COR-L47 (cell line): ENCODE measurements at places on chromosomes 1 and 21.

DNA sequence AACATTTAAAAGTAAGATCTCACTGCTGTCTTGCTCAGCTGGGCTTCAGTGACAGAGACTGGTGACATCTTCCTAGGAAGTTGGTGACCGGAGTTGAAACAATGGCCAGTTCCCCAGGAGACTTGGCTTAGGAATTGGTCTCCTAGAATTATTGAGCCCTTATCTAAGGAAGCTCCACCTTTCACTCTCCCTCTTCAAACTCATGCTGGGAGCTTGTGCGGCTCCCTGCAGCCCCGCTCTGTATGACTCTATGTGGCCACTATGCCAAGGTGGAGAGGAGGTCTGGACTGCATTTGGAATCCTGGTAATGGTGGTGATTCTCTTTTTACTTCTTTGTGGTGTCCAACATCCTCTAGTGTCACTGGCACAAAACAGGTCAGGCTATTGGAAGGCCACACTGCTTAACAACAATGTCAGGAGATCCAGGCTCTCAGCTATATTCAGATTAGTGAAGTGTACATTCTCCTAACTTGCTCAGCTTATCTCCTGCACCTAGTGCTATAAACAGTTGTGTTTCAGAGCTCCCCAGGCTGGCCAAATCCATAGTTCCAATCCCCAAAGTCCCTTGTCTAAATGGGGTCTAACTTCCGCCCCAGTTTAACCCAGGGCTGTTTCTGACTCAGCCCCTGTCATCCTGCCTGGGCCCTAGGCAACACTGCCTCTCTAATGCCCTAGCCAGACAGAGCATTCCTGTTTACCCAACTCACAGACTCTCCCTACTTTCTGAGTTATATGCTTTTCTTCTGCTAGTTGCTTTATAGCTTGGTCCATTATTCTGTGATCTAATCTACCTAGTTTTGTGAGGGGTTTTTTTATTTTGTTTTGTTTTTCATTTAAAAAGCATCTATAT, 18.3 kb downstream of the ATP2B4 start:
- no peak for DNase-seq

- DNase-seq, result no peak
Observed at GRCh38 chr1:44044071-44044801, 13.0 kb upstream of the SLC6A9 start.

DNA sequence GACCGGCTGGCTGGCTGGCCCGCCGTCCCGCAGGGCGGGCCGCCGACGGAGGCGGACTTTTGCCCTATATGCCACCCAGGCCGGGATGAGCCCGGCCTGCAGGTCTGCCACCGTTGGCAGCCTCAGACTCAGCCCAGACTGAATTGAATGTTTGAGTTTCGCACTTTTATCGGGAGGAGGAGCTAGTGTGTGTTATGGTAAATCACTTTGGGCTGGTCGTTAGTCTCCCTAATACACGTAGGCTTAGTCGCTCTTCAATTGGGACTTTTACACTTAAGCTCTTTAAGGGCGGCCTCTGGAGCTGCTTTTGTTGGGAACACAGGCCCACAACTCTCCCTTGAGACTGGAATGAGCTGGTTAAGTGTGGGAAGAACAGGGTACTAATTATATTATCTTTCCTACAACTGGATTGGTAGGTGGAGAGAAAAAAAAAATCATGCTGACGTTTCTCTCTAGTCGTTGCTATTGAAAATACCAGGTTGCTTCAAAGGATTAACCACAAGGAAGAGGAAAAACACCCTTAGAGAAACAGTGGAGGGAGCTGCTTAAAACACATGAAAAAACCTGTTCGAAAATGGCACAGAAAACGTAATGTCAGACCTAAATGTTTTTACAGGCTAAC, 1.4 kb upstream of the IRF2BP2 start:
- peak; percentile 84 for DNase-seq

DNA sequence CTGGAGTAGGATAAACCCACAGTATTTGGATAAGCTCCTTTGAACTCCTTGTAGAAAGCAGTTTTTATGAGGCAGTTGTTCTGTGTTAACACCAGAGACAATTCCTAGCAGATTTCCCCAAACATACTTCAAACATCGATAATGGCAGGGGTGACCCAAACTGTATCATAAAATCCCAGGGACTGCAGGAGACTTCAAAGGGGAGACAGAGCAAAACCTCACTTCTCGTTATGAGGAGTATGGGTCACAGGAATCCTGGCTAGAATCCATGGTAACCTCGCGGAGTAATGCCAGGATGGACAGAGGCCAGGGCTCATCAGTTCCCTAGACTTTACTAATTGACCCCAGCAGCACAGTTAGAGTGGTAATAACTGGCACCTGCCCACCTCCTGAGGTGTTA, 148.0 kb downstream of the DHRS3 start:
- DNase-seq, result no peak

DNA sequence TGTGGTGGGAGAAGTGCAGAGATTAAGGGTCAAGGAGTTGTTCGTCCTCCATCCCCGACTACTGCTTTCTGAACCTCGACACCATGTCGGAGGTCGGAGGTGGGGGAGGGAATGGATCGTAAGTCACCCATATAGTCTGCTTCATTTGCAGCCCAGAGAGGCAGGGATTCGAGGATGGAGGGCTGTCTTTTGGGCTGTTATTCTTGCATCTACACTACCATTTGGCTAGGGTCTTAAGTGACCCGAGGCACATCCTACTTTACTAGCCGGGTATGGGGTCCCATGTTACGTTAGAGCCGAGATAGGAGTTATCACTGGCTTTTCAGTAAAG, 578 bp downstream of the USP21 start:
- no peak for DNase-seq

- no peak for DNase-seq
Observed at GRCh38 chr1:175287377-175287776, 94.8 kb upstream of the KIAA0040 start.

GRCh38 chr1:209544098-209544497, 39.4 kb upstream of the CAMK1G start:
- DNase-seq, result no peak

GRCh38 chr1:33183306-33183705, 1.5 kb upstream of the TRIM62 start:
- DNase-seq, result no peak

GRCh38 chr1:162168261-162168660, 98.8 kb downstream of the NOS1AP start:
- DNase-seq, result no peak

GRCh38 chr1:109083501-109083900, 7.1 kb upstream of the TMEM167B start:
- no peak for DNase-seq

GRCh38 chr1:34631126-34631525, 123.7 kb upstream of the GJB5 start:
- DNase-seq, result no peak

GRCh38 chr1:56200442-56200841, 378.9 kb downstream of the PLPP3 start:
- DNase-seq, result no peak

DNA sequence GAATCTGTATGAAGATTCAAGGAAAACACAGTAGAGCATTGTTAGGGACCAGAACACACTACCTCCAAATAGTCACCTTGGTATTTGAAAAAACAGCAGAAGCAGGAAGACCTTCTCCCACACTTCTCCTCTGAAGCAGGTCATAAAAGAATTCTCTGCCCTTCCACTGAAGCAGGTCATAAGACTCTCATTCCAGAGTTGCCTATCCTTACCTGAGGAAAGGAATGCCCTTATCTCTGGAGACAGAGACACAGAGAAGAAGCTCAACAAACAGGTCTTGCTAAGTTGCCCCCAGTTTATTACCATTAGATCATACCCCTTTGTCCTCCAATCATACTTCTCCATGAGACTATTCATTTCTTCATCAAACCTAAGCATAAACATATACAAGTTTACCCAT, 225.8 kb upstream of the TNR start:
- DNase-seq, result no peak

- DNase-seq, result no peak
Observed at GRCh38 chr1:9438431-9439073, 100.7 kb upstream of the SLC25A33 start.

DNA sequence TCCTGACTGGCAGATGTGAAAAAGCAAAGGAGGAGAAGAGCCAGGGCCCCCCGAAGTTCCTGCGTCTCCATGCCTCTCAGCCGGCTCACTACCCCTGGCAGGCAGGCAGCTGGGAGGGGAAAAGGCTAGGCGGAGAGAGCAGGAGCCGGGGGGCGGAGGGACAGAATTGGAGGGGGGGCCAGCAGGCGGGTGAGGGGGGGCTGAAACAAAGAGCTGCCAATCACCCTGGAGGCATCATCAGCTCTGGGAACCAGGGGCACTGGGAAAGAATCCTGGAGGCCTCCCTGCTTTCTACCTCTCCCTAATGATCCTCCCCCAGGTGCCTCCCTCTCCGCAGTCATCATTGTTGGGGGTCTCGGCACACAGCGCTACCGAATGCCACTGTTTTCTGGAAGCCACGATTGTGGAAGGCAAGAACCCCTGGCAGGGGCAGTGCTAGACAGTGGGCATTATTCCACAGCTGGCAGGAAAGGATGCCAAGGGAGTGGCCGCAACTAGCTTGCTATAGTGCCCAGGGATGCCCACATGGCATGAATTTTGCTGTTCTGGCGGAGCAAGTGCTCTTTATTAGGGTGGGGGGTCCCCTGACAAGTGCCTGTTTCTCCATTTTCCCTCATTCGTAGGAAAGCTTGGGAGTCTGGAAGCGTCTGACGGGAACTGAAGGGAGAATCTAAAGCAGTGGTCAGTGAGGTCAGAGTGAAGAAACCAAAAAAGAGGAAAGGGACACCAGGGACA, at the start of gene THBS3:
THBS3 (minus strand) TSS at position 92 of the 735 bp plus-strand sequence; CDS start at position 71, 21 bp downstream.
- DNase-seq, result peak; percentile 57

- DNase-seq, result no peak
Observed at GRCh38 chr1:201750934-201751333, 78.0 kb upstream of the IPO9 start.
